ENCODE measurements at places on chromosomes 11 and 22.

- DNase-seq = no peak
These were observed 130.6 kb upstream of the MTNR1B start for GRCh38 chr11:92838759-92839310.

DNA sequence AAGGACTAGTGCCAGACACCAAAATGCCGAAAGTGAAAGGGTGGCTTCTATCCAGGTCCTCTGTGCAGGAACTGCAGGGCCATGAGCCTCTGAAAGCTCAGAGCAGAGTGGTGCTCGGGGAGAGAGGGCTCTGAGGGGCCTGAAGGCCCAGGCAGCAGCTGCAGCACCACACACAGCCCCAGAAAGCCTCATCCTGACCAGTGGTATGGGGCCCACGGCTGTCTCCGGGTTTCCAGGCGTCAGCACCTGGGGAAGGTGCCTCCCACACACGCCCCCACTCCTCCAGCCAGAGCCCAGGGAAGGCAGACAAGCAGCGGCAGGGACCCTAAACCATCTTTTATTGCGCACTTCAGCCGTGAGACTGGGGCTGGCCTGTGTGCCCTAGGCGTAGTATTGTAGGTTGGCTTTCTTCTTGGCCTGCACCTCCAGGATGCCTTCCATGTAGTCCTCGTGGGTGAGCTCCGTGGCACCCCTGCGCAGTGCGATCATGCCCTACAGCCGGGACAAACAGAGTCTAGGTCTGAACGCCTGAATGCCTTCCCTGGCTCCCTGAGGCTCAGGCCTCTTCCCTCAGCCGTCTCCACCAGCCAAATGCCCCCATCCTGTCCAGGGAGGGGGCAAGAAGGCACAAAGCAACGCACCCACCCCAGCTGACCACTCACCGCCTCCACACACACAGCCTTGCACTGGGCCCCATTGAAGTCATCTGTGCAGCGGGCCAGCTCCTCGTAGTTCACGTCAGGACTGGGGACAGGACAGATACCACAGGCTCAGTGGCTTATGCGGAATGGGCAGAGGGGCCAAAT is 7.6 kb downstream of the PSMC3 start:
- DNase-seq = no peak

GRCh38 chr11:94972700-94973098 is 657 bp downstream of the CWC15 start:
- DNase-seq = no peak

- no peak for DNase-seq
These were observed 1.2 kb downstream of the DPAGT1 start for GRCh38 chr11:119100246-119100970.

DNA sequence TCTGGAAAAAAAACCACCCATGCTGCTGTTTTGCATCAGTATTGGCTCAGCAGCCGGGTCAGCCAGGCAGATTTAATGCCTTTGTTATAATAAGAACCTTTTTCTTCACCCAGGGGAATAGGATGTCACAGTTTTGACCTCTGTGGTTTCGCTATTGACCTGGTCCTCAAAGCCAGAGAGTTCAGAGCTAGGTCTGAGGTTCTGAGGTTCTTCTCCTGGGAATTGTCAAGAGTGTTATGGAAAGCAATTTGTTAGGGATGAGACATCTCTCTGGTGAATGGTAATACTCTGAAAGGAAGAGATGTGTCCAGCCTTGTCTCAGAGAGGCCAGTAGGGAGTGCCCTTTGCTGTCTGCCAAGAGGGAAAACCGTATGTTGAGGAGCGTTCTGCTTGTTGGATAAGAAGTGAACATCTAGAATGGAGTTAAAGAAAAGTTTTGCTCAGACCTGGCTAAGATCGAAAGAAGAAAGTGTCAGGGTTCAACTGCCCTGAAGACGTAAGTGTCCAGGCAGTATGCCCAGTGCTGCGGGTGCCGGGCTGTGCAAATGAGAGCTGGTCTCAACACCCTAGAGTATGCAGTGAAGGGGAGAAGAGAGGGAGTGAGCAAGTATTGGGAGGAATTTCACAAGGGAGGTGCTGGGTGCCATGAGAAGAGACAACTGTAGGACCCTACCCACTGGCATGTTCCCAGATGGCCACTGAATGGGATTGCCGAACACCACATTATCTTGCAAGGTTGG is 150.9 kb upstream of the TTC12 start:
- no peak for DNase-seq
